ENCODE measurements at places on chromosomes 7 and 10. TPM values are rescaled to one million over a fixed set of nuclear protein-coding genes. Genes with fewer than 3 reads are reported as not detected.

DNA sequence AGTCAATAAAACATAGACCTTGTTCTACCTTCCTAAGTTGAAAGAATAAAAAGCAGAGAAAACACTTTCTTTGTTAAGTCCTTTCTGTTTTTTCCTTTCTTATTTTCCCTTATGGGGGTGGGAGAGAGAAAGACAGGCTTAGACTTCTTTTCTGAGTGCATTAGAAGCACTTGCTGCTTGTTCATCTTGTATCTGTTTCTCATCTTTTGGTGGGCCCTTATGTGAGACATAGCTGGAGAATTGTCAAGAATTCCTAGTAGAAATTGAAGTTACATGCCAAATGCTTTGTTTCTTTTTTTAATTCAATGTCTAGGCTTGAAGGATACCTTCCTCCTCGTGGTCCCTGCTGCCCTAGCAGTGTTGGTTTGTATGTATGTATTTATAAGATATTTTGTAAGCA, 6.7 kb downstream of the EIF4EBP2 start:
- no peak for DNase-seq

CALD1 gene
- total RNA-seq: 9.2 TPM

CHCHD3 gene
- total RNA-seq: 109 TPM

C10orf62 gene
- total RNA-seq: not detected

DNA sequence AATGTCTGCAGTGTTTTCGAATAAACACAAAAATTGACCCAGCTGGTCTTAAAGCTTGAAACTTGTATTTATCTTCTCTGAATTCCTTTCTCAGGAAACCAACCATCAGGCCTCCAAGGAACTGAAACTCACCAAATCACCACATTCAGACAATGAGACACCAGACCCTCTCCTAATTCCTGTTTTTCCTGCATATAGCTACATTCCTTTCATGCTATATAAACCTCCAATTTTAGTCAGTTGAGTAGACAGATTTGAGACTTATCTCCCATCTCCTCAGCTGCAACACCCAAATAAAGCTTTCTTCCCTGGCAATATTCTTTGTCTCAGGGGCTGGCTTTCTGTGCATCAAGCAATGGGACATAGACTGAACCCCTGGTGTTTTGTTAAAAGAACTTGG, 317.0 kb downstream of the CACNA2D1 start:
- DNase-seq: no peak

DNA sequence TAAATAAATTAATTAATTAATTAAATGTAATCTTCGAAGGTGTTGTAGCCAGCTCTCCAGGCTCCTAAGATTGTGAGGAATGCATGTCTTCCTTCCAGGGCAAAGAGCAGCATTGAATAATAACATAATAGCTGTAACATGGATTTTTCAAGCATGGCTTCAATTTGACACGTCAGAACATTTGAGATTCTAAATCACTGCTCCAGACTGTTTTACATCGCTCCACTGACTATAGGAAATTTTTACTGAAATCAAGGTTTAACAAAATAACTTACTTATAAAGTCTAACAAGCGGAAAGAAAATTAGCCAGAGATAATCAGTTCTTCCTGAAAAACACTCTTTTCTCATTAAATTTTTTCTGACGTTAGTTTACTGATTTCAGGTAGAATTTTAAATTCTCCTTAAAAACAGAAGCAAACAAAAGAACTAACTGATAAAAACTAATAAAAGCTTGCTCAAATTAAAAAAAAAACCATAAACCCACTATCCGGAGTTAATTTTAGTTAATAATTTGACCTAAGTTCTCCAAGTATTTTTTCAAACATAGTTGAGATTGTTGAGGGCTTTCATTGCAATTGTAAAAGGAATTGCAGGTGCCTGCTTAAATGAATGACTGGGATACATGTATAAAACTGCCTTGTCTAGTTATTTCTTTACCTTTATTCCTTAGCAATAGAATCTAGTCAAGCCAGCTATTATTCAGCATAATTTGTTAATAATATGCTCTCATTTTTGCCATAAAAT, 51.2 kb upstream of the SGCE start:
- no peak for DNase-seq

DNA sequence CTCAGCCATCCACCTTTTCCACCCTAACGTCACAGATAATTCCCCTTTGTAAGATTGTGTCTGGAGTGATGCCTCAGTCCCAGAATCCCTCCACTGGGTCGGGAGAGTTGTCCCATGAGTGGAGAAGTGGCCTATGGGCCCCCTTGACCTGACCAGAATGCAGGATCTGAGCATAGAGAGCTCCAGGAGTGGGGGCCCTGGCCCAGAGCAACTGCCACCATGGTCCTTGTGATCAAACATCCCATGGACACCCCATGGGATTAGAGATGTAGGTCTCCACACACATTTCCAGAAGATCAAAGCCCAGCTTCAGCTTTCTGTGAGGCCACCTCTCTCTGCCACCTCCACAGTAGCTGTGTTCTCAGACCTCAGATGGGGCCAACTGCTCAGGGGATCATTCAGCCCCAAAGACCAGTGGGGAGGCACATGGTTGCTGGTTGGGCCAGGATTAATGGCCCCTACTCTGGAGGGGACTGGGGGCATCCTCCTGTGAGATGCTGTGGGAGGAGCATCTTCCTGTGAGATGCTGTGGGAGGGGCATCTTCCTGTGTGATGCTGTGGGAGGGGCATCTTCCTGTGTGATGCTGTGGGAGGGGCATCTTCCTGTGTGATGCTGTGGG, 28.5 kb upstream of the DPYSL4 start:
- no peak for DNase-seq

DNA sequence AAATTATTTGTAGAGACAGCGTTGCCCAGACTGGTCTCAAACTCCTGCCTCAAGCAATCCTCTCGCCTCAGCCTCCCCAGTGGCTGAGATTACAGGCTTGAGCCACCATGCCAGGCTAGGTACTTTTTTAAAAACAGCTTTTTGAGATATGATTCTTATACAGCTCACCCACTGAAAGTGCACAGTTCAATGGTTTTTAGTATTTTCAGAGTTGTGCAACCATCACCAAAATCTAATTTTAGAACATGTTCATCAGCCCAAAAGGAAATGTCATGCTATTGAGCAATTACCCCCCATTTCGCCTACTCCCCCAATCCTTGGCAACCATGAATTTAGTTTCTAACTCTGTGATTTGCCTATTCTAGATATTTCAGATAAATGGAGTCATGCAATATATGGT, 73.7 kb downstream of the EVX1 start:
- DNase-seq: no peak

GRCh38 chr7:134686786-134687185, 40.1 kb downstream of the BPGM start:
- DNase-seq: no peak

- DNase-seq: no peak
These were observed 153.0 kb downstream of the ACTR3B start for GRCh38 chr7:152912511-152912910.

ECHS1 gene
- total RNA-seq: 165 TPM

SMARCD3 gene
- 27.8 TPM for total RNA-seq

DNA sequence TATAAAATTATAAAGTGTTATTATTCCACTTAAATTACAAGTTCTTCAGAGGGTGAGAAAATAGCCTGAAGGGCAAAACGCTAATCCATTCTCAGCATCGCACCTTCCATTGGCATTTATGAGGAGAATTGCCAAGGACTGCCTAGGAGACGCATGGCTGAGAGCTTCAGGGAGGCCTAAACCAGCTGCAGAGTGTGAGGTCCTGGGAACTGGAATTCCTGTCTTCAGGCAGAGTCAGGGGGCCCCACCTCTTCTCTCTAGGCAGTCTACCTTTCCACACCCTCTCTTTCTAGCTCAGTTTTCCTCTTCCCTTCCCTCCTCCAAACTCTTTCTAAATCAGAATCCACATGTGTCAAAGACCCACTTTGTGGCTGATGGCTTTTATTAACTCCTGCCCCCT, 35.3 kb downstream of the LRRC72 start:
- no peak for DNase-seq

MSMB gene
- total RNA-seq: not detected

GRCh38 chr7:105806592-105807447, 69.6 kb downstream of the ATXN7L1 start:
- DNase-seq: no peak

- DNase-seq: no peak
These were observed 398.2 kb upstream of the NFE2L3 start for GRCh38 chr7:25753837-25754236.

DNA sequence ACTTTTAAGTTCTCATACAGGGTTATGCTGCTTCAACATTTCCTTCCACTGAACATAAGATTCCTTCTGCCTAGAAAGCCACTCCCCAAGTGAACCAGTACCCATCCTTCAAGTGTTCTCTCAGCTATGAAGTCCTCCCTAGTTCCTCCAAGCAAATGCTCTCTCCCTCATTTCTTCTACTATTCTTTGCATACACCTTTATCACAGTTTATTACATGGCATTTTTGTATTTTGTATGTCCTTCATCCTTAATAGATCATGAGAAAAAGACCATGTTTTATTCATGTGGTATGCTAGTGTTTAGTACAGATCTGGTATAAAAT, 1.9 kb downstream of the SYPL1 start:
- no peak for DNase-seq

AGR3 gene
- total RNA-seq: not detected

SYCE1 gene
- not detected for total RNA-seq

AKR1C4 gene
- not detected for total RNA-seq

- no peak for DNase-seq
These were observed 248.2 kb upstream of the KLF14 start for GRCh38 chr7:130982160-130982638.

GRCh38 chr7:604001-604883, 84.6 kb upstream of the PDGFA start:
- DNase-seq: no peak

Data from Panc1 (cell line).